ENCODE measurements at places on chromosomes 6 and 20.

- DNase-seq, result peak; percentile 57
Observed at GRCh38 chr6:133817460-133818047, 71.4 kb upstream of the TCF21 start.

DNA sequence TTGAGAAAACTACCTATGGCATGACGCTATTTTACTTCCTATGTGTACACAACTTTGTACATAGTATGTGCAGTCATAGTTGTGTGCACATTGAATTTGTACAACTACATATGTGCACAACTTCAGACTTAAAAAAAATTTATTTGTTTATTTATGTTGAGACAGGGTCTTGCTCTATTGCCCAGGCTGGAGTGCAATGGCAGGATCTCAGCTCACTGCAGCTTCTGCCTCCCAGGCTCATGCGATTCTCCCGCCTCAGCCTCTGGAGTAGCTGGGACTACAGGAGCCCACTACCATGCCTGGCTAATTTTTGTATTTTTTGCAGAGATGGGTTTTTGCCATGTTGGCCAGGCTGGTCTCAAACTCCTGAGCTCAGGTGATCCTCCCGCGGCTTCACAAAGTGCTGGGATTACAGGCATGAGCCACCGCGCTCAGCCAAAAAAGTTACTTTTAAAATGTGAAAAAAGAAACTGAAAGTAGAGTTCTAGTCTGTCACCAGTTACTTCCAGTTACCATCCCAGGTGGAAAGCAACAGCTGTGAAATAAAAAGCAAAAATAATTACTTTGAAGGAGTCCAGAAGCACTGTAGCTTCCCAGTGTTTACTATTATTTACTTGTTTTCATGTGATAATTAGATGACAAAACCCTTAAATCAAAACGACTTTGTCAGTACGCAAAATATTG lies 1.7 kb upstream of the ZKSCAN8 start:
- peak; percentile 30 for DNase-seq

GRCh38 chr6:130771741-130772140 lies 55.5 kb upstream of the SMLR1 start:
- DNase-seq, result no peak

DNA sequence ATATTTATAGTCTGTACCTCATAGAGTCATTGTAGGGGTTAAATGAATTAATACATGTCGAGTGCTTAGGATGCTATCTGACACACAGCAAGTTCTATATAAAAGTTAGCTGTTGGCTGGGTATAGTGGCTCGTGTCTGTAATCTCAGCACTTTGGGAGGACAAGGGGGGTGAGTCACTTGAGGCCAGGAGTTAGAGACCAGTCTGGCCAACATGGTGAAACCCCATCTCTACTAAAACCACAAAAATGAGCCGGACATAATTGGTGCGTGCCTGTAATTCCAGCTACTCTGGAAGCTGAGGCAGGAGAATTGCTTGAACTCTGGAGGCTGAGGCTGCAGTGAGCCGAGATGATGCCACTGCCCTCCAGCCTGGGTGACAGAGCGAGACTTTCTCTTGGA lies 222.9 kb downstream of the UBE3D start:
- no peak for DNase-seq

DNA sequence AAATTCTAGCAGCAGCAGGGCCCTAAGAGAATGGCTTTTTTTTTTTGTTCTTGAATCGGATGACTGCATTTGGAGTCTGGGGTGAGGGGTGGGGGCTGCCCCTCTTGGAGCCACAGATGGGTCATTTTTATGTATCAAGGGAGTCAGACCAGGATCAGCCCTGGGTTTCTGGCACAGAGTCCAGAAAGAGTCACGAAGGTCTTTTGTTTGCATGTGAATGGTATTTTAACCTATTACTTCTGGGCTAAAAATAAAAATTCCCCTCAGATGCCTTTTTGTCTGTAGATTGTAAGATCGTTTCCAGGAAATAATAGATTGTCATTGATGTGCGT lies 72.5 kb downstream of the PHACTR3 start:
- no peak for DNase-seq

GRCh38 chr6:26195376-26195923 lies 108.2 kb downstream of the HFE start:
- peak; percentile 94 for DNase-seq

DNA sequence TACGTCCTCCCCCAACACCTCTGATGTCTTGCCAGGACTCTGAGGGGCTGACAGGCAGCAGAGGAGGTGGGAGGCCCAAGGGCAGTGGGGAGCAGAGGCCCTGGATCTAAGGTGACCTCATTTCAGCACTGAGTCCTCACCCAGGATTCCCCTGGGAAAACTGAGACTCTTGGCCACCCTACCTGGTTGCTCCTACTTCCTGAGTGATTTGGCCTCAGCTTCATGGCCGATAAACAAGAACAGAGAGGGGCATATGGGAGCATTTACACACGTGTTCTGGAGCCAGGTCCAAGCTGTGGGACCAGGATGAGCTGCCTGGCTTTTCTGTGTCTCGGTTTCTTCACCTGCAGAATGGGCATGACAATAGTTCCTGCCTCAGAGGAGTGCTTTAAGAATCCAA lies 133.8 kb downstream of the ANKRD60 start:
- no peak for DNase-seq

DNA sequence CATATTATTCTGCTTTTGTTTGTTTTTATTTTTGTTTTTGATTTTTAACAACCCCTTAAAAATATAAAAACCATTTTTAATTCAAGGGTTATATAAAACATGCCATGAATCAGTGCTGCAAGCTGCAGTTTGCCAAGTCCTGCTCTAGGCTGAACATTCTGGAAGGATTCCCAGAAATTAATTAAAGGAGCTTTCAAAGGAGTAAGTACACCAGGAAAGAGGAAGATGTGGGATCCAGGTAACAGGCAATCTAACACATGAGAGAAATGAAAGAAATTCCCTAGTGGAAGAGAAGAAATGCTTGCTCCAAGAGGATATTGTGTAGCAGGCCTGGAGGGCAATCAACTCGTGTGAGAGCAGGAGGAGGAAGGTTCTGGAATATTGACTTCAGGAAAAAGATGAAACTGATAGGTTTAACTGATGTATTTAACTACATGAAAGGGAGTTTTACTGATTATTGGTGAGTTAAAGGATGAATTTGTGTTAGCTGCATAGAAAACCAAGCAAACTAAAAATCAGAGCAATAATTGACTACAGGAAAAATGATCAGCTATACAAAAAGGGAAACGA lies 146.0 kb upstream of the PHACTR1 start:
- no peak for DNase-seq

- DNase-seq, result no peak
Observed at GRCh38 chr6:39182604-39183003, 46.7 kb downstream of the KCNK5 start.

- no peak for DNase-seq
Observed at GRCh38 chr6:17268114-17268513, 13.0 kb upstream of the RBM24 start.

GRCh38 chr6:111973118-111973761 lies 80.7 kb upstream of the CCN6 start:
- DNase-seq, result peak; percentile 84

DNA sequence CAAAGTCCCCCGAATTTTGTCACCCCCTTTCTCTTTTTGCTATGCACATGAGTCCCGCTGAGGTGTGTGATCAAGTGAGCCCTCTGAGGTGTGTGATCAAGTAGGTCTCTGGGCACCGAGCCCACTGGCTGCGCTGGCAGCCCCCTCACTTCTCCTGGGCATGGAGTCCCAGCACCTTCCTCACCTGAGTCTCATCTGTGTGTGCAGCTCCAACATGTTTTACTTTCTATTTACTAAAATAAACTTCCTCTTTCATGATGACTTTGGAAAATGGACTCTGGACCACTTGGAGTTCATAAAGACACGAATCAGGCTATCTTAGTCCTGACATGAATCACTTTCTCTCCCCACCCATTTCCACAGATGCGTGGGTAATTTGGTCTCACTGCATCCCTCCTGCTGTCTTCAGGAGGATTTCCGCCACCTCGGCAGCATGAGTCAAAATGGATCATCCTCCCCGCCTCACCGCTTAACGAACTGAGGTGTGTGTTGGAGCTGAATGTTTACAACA lies 39.8 kb downstream of the PRDM1 start:
- peak; percentile 27 for DNase-seq

GRCh38 chr6:168155193-168155592 lies 76.2 kb upstream of the FRMD1 start:
- no peak for DNase-seq

- DNase-seq, result no peak
Observed at GRCh38 chr6:321536-322258, 29.4 kb downstream of the DUSP22 start.

DNA sequence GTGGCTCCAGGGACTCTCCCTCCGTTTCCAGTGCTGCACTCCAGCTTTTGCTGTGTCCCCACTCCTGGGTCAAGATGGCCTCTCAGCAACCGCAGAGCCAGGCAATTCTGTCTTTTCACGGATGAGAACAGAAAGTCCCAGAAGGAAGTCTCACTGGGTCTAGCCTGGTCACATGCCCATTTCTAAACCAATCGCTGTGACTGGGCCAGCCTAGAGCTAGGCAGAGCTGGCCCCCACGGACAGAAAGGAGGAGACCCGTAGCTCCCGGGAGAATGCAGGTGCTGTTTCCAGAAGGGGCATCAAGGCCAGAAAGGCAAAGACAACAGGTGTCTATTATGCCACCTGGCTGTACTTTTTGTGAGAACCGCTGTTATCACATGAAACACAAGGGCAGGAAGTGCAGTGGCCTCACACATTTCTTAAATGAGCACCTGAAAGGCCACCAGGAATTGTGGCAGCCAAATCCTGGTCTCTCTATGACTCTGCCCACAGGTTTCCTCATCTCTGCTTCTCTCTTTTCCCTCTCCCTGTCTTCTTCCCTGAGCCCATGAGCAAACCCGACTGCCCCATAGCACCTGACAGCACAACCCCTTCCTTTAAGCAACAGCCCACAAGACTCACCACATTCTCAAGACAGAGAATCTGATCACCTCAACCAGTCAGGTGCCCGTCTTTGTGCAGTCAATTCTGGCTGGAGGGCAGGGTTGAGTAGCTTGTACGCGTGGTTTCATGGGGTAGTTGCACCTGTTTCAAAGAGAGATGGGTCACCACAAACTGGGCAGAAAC lies 37.1 kb upstream of the B4GALT5 start:
- no peak for DNase-seq

DNA sequence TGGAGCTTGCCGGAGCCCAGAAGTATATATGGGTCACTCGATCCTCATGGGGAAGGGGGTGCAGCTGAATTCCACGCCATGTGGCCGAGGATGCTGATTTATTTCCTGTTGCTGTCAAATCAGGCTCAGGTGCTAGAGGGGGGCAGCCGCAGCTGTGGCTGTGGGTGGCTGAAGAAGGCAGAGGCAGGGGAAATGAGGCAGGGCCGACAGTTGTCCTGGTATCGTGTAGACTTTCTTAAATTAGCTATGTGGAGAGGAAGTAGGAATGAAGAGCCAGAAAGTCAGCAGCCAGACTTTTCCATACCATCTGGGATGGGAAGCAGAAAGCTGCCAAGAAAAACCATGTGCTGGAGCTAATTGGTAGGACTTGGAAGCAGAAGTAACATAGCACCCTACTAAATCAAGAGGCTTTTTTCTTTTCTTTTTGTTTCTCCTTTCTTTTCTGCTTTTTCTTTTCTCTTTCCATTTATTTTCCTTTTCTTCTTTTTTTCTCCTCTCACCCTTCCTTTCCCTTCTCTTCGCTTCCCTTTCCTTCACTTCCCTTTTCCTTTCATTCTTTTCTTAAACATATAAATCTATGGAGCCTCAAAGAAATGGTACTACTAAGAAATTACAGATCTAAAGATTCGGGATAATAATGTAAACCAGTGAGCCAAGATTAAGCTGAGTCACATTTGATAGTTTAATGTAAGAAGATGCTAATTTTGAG lies 90.6 kb upstream of the CD83 start:
- no peak for DNase-seq

- no peak for DNase-seq
Observed at GRCh38 chr6:116411284-116411623, 40.5 kb downstream of the DSE start.

DNA sequence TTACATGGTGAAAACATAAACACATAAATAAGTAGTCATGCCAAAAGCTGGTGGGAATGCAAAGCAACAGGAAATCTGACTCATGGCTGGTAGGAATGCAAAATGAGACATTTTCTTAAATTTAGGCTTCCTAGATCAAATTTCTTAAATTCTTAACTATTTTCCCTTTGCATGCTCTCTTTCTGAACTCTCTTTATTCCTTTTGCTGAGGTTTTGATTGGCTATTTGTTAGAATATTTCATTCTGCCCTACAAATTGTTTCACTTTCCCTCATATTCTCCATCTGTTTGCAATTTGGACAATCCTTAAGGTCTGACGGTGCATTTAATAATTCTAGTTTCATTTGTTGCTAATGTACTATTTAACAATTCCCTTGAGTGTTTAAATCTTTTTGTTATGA lies 437.5 kb upstream of the RGS17 start:
- no peak for DNase-seq

DNA sequence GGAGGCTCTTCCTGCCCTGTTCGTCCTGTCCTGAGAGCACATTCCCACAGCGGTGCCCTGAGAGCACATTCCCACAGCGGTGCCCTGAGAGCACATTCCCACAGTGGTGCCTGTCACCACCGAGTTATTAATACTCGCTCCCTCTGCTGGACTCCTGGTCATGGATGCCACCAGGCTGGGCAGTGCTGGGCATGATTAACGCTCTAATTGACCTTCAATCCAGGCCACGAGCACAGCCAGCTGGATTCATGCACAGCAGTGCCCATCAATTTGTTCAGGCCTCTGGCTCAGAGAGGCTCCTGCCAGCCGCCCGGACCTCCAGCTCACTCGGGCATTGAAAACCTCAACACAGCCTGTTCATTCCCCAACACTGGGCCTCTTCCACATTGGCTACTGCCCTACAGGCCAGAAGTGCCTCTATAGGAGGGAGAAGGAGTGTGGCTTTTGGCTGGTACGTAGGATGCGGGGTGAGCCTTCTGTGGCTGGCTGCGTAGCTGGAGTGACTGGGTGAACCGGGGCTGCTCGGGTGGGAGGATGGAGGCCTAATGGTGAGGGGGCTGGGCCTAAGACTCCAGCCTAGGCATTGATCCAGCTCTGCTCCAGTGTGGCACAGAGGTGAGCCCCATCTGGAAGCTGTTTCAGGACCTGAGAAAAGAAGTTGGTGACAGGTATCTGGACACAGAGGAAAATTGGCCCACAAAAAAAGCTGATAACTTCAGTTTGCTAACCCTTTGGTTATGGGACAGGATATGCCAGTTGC lies 9.3 kb downstream of the IP6K3 start:
- no peak for DNase-seq

GRCh38 chr6:152509916-152510315 lies 127.2 kb downstream of the SYNE1 start:
- no peak for DNase-seq
